AG09309 (cell line): ENCODE measurements at places on chromosomes 7 and 10.

DNA sequence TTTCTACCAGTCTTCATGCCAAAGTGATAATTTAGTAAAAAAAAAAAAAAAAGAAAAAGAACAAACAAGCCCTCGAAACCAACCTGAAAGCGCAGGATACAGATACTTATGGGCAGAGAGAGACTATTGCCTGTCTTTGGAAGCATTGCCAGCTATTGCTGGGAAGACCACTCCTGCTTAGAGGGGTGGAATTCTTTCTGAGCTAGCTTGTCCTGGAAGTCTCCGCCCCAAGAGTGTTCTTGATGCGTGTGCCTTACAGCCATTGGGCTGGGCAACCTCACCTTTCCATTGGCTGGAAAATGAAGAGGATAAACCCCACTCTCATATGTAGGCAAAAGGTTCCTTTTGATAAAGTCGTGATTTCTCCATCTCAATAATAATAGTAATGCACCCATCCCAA is 19.9 kb upstream of the INSYN2A start:
- DNase-seq, result no peak

GRCh38 chr10:92068900-92069299 is 145.3 kb downstream of the BTAF1 start:
- no peak for DNase-seq

- no peak for DNase-seq
Observed at GRCh38 chr7:129466796-129467195, 32.6 kb downstream of the STRIP2 start.

- DNase-seq, result no peak
Observed at GRCh38 chr10:129413024-129413423, 54.0 kb upstream of the MGMT start.

GRCh38 chr7:92095380-92095779 is 38.9 kb downstream of the CYP51A1 start:
- no peak for DNase-seq

GRCh38 chr7:2668401-2668800 is 19.6 kb upstream of the AMZ1 start:
- DNase-seq, result no peak

- peak; percentile 70 for DNase-seq
Observed at GRCh38 chr10:95864906-95865813, 42.6 kb upstream of the CC2D2B start.

DNA sequence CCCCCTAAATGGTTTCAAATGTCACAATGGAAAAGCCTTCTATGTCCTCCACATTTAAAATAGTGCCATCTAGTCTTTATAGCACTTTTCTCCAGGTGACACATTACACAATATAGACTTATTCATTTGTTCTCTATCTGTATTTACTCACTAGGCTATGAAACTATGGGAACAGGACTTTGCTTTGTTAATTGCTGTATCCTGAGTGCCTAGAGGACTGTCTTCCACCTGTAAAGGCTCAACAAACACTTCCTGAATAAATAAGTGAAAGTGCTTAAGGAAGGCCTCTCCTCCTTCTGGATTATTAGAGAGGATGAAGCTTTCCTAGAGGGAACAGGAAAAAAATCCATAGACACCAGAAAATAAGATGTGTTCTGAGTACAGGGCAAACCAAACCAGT is 397.6 kb upstream of the LRRN3 start:
- no peak for DNase-seq

GRCh38 chr7:135690566-135690965 is 28.3 kb downstream of the STMP1 start:
- DNase-seq, result no peak

DNA sequence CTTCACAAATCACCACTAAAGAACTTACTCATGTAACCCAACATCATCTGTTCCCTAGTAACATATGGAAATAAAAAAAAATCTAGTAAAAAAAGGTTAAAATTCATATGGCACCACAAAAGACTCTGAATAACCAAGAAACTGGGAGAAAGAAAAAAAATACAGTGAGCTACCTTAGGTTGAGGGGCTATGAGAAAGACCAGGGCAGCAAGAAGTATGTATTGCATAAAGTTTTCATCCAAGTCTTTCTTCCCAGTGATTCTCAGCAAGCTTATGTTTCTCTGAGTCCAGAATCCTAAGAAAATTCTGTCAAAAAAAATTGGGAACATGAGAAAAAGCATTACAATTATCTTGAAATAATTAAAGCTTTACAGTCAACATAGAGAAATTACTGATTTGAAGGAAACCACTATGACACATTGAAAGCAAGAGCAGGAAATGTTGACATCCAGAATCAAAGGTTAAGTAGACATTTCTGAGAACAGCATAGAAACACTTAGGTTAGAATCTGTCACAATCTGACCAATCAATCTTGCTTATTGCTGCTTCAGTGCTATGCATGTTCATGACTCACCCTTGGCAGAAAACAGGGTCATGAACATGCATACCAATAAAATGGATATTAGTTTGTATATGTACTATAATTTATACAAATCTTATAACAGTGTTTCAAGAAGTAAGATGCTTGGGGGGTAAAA is 494.0 kb upstream of the POT1 start:
- DNase-seq, result no peak

DNA sequence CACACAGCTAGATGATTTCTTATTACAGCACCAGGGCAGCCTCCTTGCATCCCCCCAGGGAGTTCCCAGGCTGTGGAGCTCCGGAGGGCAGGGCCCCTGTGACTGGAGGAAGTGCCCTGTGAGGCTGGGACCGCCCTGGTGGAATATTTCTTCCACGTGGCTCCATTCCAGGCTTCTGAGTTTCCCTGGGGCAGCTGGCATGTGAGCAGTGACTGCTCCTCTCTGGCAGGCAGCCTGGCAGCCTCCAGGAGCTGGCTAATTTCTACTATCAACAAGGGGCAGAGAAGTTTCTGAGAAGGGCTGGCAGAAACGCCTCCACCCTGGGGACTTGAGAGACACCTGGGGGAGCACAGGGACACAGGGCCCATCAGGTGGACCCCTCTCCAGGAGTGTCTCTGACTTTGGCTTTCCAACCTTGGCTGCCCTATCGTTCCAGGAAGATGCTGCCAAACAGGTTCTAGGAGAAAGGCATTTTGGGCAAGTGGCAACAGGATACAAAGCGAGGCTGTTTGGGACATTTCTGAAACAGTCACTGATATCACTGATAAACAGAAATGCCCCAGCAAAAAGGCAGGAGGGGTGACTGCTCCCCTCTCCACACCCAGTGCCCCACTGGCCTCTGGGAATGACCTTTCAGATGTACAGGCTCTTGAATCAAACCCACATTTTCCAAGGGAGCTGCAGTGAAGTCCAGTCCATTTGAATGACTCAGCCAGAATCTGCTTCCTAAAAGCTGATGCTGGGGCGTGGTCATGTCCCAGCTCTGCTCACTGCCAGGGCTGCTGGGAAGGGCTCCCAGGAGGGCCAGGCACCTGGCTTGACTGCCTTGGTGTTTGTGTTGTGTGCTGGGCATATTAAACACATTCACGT is 16.1 kb downstream of the MYOF start:
- DNase-seq, result peak; percentile 86

GRCh38 chr7:22601812-22602565 is 102.0 kb upstream of the STEAP1B start:
- DNase-seq, result no peak

GRCh38 chr10:100502926-100503494 is 16.7 kb downstream of the SEC31B start:
- no peak for DNase-seq

DNA sequence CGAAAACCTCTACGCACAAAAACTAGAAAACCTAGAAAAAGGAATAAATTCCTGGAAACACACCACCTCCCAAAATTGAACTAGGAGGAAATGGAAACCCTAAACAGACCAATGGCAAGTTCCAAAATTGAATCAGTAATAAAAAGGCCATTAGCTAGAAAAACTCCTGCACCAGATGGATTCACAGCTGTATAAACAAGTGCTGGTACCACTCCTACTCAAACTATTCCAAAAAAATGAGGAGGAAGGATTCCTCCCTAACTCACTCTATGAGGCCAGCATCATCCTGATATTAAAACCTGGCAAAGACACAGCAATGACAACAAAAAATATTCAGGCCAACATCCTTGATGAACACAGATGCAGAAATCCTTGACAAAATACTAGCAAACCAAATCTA is 228.2 kb downstream of the CHRM2 start:
- no peak for DNase-seq

DNA sequence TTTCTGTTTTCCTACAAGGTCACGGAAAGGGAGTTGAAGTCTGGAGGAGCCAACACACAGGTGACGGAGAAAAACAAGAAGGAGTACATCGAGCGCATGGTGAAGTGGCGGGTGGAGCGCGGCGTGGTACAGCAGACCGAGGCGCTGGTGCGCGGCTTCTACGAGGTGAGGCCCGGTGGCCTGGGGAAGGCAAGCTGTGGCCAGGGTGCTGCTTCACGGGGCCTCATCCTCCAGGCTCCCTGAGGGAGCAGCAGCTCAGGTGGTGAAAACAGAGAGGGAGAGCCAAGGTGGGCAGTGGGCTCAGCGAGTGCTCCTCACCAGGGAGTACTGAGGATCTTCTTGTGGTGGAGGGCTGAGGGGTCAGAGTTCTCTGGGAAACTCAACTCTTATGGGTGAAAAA is 32.5 kb upstream of the STK17A start:
- DNase-seq, result no peak

- no peak for DNase-seq
Observed at GRCh38 chr10:26519803-26520202, 81.7 kb downstream of the APBB1IP start.

GRCh38 chr7:114567416-114567815 is 152.8 kb downstream of the FOXP2 start:
- peak; percentile 55 for DNase-seq

DNA sequence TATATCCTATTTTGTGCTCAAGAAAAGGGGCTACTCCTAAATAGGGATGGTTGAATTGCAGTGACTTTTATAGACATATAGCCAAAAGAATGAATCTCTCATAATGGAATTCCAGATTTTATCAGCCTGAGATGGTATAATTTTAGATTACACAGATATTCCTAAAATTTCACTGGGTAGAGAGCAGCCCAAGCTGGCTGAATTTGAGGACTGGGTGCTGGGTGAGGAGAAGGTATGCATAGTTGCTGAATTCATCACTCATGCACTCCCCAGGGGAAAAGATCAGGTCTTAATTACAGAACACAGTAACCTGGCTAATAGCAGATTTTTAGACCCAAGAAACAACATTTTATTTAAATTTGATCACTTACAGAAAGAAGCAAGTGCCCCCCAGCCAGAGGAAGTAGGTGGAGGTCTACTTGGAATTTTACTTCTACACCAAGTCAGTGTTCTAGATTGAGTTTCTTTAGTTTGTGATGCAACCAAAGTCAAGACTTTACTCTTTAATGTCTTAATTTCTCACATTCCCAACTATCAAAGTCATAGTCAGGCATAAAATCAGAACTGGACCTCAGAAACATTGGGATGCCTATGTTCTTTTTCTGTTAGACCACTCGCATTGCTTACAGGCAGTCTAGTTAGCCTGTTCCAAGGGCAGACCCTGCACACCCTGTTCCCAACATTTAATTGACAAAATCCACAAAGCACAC is 337.4 kb upstream of the PODXL start:
- DNase-seq, result peak; percentile 10

- no peak for DNase-seq
Observed at GRCh38 chr7:90503367-90503766, 33.9 kb downstream of the PTTG1IP2 start.

GRCh38 chr7:102454468-102454867 is 10.2 kb downstream of the ALKBH4 start:
- DNase-seq, result no peak

- DNase-seq, result no peak
Observed at GRCh38 chr7:88165697-88166096, 54.1 kb downstream of the SRI start.

DNA sequence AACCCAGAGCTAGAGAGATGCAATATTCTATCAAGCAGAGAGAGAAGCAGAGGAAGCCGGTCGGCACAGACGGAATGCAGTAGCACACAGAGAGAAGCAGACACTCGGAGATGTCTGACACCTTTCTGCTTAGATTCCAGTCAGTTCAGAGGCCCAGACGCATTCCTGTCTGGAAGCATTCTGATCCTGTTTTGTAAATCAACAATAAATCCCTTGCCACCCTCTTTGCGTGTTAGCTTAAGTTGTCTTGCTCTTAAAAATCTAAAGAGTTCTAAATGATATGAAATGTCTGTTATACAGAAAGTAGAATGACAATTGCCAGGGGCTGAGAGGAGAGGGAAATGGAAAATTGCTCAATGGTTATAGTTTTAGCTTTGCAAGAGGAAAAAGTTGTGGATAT is 27.4 kb upstream of the ATRNL1 start:
- no peak for DNase-seq

DNA sequence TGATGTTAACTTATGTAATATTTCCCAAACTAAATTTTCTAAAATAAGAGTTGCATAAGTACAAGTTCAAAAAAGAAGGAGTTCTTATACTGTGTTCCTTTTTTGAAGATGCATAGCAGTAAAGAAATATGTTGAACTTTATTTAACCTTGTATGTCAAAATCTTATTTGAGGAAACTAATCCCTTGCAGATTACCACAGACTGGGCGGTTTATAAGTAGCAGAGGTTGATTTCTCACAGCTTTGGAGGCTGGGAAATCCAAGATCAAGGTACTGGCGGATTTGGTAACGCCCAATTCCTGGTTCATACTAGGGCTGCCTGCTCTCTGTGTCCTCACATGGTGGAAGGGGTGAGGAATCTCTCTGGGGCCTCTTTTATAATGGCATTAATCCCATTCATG is 68.5 kb downstream of the GNAT3 start:
- DNase-seq, result no peak

DNA sequence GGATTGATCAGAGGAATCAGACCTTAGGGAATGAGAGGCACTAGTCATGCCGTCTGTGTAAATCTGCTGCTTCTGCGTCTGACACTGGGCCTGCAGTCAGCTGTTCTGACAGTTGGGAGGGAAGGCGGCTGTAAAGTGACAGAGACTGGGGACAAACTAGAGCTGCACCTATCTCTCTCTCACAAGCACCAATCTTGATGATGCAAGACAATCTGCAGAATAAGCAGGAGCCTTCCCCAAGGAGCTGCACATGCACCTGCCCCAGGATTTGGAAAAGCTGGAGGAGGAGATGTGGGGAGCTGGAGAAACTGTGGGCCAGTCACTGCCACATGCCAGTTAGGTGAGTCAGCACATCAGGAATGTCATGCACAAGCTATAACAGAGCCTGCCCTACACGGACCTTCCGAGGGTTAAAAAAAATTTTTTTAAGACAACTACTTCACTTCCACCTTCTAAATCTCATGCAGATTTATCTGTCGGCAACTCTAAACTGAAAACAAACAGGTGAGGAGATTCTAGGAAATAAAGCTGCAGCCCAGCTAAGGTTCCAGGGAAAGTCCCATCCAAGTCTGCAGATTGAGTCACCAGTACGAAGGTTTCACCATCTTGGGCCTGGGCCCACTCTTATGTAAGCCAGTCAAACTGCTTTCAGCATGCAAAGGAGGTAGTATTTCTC is 39.2 kb downstream of the ENO4 start:
- peak; percentile 54 for DNase-seq

DNA sequence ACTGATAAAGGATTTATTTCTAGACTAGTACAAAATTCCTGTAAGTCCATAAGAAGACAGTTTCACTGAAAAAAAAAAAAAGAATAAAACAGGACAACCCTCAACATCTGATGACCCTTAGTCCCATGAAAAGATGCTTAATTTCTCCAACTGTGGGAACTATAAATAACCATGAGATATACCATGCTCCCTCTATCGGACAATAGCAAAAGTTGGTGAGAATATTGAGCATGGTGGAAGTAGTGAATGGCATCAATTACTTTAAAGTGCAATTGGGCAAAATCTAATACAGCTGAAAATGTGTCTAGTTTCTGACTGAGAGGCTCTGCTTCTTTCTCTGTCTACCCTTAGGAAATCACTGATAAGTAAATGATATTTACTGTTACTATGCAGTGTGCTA is 348.8 kb downstream of the SUGCT start:
- no peak for DNase-seq
